Stimulated activated CD8-positive, alpha-beta memory T cell treated with anti-CD3 and anti-CD28 coated beads, Interleukin-2, amount 100 ng/mL, for 48 hours (primary cell): ENCODE measurements at places on chromosomes 11 and 22.
A peak's percentile ranks its signal among the peaks of the same experiment; 100 is the strongest.

DNA sequence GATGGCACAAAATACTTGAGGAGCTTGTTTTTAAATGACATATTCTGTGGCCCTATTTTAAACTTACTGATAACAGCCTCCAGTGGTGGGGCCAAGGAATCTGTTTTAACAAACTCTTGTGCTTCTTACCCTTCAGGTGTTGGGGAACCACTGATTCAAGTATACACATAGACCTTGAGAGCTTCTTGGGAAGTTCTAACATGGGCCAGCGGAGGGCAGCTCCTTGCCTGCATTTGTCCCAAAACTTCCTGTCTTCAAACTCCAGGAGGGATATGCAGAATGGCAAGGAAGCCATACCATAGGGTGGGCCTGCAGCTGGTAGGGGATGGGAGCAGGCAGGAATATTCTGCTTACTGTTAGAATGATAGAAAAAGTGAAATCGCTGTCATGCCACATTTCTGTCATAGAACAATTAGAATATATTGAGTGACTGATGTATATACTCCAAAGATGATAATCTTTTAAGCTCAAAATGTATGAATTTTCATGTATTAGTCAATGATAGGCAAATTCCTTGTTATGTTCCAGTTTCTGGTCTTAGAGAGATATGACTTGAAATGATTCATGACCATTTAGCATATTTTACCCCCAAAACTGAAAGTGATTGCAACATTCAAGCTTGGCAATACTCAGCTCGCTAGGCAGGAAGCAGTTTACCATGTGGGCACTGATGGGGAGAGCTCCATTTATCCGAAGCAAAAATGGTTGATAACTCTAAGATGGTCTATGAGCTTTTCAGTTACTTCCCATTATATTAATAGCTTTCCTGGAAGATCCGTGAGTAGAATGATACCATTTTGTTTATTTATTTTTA is 9.2 kb downstream of the EXT2 start:
- no peak for DNase-seq

DNA sequence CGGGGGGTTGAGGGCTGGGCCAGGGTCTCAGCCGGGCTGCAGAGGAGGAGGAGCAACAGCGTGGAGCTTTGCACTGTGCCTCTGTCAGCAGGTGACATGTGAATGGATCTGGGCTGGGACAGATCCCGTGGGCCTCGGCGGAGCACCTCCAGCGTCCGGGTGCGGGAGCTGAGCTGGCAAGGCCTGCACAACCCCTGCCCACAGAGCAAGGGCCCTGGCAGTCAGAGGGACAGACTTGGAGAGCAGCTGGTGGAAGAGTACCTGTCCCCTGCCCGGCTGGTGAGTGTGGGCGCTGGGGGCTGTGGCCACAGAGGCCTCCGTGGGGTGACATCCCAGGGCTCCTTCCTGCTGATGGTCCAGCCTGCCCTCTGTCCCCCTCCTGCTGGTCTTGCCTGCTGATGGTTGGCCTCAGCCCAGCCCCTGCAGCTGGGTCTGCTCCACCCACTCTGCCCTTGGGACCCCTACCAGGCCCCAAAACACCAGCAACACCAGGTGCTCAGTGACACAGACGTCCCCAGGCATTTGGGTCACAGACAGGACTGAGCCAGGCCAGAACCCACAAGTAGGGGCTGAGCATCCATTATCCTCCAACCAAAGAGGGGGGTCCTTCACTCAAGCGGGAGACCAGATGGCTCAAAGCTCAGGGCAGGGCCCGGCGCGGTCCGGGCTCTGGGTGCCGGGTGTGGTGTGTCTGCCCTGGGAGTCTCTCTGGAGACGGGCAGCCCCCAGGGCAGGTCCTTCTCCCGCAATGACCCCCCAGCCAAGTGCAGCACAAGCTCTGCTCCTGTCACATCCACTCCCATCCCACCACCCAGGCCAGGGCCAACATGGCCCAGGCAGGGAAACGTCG is 3.5 kb downstream of the LRRC56 start:
- DNase-seq: no peak

- DNase-seq: no peak
Observed at GRCh38 chr22:17972385-17973191, 51.8 kb downstream of the MICAL3 start.

GRCh38 chr11:13674799-13675509 is 6.5 kb downstream of the FAR1 start:
- no peak for DNase-seq

DNA sequence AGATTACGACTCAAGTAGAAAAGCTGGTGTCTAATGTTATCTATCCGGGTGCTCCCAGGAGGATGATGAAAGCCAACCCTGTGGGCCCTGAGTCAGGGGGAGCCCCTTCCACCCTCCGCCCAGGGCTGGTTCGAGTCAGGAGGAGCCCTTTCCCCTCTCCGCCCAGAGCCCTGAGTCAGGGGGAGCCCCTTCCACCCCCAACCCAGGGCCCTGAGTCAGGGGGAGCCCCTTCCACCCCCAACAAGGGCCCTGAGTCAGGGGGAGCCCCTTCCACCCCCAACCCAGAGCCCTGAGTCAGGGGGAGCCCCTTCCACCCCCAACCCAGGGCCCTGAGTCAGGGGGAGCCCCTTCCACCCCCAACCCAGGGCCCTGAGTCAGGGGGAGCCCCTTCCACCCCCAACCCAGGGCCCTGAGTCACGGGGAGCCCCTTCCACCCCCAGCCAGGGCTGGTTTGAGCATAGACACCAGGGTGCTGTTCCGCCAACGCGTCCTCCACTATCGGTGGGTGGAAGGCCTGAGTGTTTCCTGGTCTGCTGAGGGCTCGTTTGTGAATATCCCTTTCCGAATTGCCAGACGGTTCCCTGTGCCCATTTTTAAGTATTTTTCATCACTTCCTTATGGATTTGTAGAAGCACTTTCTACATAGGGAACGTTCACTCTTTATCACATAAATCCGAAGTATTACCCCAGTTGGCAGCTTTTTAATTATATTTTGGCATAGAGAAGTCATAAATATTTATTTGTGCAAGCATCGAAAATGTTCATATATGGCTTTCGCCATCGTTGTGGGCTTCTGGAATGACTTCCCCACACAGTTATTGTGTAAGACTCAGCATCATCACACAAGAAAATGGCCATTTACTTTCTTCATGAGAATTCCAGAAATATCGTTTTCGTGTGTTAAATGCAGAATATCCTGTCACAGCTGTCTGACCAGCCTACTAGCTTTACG is 380.6 kb downstream of the BRD1 start:
- peak; percentile 8 for DNase-seq

DNA sequence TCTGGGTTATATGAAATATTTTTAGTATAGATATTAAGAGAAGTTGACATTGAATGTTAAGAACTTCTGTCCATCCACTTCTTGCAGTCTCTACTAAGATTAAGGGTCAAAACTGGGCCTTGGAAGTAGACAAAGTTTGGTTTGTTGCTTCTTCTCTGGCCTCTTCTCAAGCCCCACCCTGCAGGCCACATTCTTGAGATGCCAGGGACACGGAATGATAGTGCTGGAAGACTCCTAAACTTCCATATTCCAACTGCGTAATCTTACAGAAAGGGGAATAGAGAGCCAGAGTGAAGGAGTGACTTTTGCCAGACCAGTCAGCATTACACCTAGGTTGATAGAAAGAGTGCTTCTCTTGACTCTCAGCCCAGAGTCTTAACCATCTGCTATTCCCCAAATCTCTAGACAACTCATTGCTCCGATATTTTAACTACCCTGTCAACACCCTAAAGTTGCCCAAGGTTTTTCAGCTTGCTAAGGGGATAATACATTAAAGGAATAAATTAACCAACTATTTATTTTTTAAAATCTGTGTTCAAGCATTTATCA is 136.4 kb upstream of the SYN3 start:
- DNase-seq: no peak

DNA sequence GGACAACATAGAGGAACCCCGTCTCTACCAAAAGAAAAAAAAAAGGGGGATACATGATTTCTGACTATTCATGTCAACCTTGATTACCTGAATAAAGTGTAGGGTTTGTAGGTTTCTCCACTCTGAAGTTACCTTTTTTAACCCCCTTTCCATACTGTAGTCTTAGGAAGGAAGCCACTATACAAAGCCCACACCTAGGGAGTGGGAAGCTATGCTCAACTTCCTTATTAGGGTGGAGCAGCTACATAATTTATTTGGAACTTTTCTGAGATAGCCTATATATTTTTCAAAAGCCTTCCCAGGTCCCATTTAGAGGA is 582 bp upstream of the ATP6V1E1 start:
- no peak for DNase-seq

DNA sequence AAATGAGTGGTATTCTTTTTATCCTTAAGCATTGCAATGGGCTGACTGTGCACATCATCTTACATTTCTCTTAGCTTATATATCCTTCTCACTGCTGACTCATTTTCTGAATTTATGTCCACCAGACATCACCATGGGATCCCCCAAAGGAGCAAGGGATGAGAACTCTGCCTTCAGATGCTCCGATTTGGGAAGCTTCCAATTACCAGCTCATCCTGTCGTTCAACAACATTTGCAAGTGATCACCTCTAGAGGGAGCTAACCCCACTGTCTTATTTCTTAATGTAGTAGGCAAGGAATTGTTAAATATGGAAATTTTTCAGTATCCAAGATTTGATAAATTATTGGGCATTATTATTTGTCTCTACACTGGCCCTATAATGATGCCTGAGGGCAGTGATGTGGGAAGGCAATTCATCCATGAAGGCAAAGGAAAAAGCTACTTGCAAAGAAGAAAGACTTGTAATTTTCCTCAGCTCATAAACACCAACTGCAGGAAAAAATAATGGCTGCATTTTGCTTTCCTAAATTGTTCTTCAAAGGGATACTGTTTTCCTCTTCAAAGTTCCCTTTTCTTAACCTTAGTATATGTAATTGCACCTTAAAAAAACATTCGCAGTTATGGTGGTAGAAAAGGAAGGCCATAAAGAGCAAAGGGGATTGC is 102.4 kb upstream of the FSHB start:
- DNase-seq: no peak
